ENCODE measurements at places on chromosomes 4 and X. TPM values are rescaled to one million over a fixed set of nuclear protein-coding genes. Genes with fewer than 3 reads are reported as not detected.

The GAR1 gene
- total RNA-seq, result 61.8 TPM

The NEUROG2 gene
- total RNA-seq, result 0.16 TPM

The FAM9C gene
- not detected for total RNA-seq

The USP17L30 gene
- not detected for total RNA-seq

The TBC1D25 gene
- 14.0 TPM for total RNA-seq

Data from activated CD4-positive, alpha-beta T cell treated with anti-CD3 and anti-CD28 coated beads, Interleukin-2, amount 10 ng/mL, durations not matched to agents 24 days and 14 days (primary cell).